ENCODE measurements at places on chromosomes 1 and 21.
A peak's percentile ranks its signal among the peaks of the same experiment; 100 is the strongest.

DNA sequence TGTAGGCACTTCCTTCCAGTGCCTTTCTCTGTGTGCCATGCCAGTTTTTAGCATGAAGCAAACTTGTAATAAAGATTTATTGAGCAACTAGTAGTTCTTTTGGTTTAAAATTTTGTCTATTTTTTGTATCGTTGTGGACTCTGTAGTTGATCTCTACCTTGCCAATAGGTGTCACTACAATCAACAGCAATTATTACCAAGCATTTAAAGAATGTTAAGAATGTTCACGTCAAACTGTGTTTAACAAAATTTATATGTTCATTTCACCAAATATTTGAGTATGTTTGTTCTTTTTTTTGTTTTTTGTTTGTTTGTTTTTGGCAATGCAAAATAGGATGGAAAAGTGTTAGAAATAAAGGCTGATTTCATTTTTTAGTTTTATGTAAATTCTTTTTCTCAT, 208.1 kb downstream of the PATJ start:
- DNase-seq: no peak

- peak; percentile 21 for DNase-seq
Observed at GRCh38 chr1:19123837-19124236, 86.2 kb downstream of the UBR4 start.

DNA sequence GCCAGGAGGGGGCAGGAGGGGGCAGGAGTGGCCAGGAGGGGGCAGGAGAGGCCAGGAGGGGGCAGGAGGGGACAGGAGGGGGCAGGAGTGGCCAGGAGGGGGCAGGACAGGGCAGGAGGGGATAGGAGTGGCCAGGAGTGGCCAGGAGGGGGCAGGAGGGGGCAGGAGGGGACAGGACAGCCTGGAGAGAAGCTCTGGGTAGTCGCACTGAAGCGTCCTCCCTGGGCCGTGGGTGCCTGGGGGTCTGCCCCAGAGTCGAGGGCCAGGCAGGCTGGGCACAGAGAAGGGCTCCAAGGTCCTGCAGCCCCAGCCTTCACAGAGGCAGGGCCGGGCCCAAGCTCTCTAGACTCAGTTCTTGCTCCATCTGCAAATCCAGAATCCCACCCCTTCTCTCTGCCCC, 22.9 kb downstream of the MEGF6 start:
- no peak for DNase-seq

GRCh38 chr21:26140164-26140579, 30.4 kb downstream of the APP start:
- DNase-seq: no peak

GRCh38 chr1:76784502-76784901, 82.8 kb upstream of the ST6GALNAC5 start:
- DNase-seq: no peak

DNA sequence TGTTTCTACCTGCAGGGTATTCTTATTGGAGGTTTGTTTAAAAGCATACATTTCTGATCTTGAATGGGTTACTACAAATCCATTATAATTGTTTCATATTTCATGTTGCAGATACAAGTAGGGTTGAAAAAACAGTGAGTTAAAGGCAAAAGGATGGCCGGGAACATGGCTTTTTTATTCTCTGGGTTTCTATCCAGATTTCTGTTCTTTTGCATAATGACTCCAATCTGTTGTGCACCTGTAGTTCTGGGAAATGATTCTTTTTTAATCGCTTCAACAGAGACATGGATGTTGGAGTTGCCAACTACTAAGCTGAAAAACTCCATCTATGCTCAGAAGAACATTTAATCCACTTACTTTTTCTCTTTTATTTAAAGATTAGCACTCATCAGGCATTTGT, 2.7 kb upstream of the ADAMTS1 start:
- DNase-seq: no peak

DNA sequence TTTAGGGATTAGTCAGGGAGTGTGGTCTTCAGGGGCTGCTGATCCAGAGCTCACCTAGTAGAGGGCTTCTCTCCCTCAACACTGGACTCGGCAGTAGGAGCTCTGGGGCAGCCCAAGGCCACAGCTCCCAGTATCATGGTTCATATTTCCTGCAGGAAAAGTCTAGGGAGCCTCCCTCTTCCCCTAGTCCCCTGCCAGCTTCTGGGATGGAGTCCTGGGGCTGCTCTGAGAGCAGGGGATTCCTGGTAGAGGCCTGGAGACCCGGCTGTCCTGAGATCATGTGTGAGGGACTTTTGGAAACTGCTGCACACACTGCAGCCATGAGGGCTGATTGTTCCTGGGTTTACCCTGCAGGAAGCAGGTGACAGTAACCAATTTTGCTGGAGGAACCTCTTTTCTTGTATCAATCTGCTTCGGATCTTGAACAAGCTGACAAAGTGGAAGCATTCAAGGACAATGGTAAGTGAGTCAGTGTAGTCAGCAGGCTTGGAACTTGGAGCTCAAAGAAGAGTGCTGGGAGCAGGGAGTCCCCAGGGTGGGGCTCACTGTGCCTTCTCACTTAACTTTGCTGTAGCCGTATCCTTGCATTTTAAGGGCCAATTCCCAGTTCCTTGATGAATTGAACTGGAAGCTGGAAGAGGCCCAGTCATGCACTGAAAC, 16.3 kb downstream of the STRIP1 start:
- no peak for DNase-seq

GRCh38 chr1:51679435-51679834, 62.5 kb downstream of the OSBPL9 start:
- no peak for DNase-seq

GRCh38 chr21:16767201-16767600, 745.6 kb upstream of the CXADR start:
- no peak for DNase-seq

GRCh38 chr21:41170442-41170841, 2.5 kb downstream of the BACE2 start:
- DNase-seq: peak; percentile 59

DNA sequence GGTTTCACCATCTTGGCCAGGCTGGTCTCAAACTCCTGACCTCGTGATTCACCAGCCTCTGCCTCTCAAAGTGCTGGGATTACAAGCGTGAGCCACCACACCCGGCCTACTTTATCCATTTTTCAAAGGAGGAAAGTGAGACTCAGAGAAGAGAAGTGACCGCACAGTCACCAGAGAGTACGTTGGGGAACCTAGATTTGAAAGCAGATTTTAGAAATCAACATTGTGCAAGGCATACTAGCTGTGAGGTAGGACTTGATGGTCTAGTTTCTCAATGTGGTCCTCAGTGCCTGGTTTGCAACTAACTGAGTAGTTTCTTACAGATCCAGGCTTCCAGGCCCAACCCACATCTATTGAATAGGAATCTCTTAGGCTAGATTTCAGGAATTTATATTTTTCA, 1.7 kb upstream of the PRCC start:
- peak; percentile 23 for DNase-seq

DNA sequence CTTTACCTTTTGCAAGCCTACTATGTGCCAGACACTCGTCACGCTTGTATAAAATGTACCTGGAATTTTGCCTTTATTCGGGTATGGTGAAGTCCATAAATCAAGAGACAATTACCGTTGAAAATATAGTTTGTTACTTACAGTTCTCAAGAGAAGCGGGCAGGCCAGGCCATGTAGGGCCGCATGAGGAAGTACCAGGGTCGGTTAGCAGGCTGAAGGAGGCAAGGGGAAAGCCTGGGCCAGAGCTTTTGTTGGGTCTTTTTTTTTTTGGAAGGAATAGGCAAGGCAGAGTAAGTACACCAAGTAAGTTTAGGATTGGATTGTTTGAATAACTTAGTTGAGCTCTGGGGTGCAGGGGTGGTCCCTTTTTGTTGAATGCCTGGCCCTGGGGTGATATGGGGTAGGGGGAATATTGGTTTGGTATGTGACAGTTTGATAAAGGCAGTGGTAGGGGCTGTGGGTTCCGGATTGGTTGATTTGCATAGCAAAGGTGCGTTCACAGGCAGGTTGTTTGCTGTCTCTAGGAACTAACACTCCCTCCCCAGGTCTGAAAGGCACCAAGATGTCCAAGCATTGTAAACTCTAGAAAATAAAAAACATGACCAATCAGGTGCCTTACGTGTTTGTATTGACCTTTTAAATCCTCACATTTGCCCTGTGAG, 80.7 kb downstream of the KAZN start:
- no peak for DNase-seq

GRCh38 chr21:31566064-31566463, 93.4 kb upstream of the SOD1 start:
- DNase-seq: no peak

DNA sequence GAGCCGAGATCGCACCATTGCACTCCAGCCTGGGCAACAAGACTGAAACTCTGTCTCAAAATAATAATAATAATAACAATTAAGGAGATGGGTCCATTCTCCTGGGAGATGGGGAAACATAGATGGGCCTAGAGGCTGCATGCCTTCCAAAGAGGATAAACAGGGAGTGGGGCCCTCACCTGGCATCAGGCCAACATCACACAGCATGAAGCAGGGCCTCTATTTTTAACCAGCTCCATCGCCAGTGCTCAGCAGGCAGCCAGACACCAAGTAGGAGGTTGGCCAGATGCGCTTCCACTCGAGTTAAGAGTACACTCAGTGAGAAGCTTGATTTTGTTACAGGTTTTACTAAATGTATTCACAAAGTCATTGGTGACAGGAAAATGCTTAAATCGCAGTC, 352.0 kb downstream of the RRAGC start:
- DNase-seq: no peak

GRCh38 chr1:1358433-1359271, at the start of gene MXRA8:
MXRA8 (minus strand) TSS chr1:1358555; CDS start chr1:1358504, 51 bp downstream.
- peak; percentile 95 for DNase-seq

- DNase-seq: no peak
Observed at GRCh38 chr1:67262735-67263134, 44.9 kb upstream of the IL12RB2 start.

- peak; percentile 93 for DNase-seq
Observed at GRCh38 chr1:156571919-156572662, at the start of gene IQGAP3. IQGAP3 (minus strand) TSS chr1:156572565; CDS start chr1:156572529, 36 bp downstream.
